Caco-2 (cell line): ENCODE measurements at places on chromosomes 4 and X. TPM values are rescaled to one million over a fixed set of nuclear protein-coding genes. Genes with fewer than 3 reads are reported as not detected.

DNA sequence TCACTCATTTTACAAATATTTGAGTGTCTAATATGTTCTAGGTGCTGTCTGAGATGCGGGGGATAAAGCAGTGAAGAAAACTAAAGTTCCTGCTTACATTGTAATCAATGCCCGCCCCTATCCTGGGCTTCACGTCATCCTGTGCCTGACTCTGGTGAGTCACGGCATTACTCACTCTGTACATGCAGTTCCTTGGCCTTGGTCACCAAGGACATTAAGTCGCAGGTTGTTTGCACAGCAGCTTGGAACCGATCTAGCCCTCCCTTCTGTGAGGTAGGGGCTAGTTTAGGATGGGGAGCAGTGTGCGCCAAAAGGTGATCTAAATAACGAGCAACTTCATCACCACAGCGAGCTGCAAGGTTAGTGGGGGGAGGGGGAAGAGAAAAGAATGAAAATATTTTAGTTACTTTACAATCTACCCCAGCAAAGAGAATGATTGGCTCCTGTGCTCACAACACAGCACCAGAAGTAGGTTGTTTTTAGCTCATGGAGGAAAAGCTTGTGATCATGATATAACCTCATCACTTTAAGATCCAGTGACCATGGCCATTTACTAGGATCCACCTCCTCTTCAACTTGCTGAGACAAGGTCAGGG, 48.0 kb upstream of the HDAC8 start:
- no peak overlapping the region for H3K4me3 ChIP-seq
- no peaks in the 10 kb centered on the region for H3K36me3 ChIP-seq
- H3K27me3 ChIP-seq = no peaks in the 10 kb centered on the region

GRCh38 chrX:82556588-82556987, 951.5 kb upstream of the POU3F4 start:
- no peak overlapping the region for H3K27ac ChIP-seq
- H3K4me1 ChIP-seq = no peaks in the 10 kb centered on the region
- DNase-seq = no peak

CXCL11 gene
- total RNA-seq = not detected in 2 replicates

GRCh38 chr4:33924239-33924638, 2320.1 kb downstream of the ARAP2 start:
- no peak overlapping the region for H3K4me3 ChIP-seq
- no peak overlapping the region for H3K27ac ChIP-seq
- H3K27me3 ChIP-seq = no peaks in the 10 kb centered on the region
- no peaks in the 10 kb centered on the region for H3K36me3 ChIP-seq

USP17L15 gene
- not detected in 2 replicates for total RNA-seq
